ENCODE measurements at places on chromosomes 3 and 15.

DNA sequence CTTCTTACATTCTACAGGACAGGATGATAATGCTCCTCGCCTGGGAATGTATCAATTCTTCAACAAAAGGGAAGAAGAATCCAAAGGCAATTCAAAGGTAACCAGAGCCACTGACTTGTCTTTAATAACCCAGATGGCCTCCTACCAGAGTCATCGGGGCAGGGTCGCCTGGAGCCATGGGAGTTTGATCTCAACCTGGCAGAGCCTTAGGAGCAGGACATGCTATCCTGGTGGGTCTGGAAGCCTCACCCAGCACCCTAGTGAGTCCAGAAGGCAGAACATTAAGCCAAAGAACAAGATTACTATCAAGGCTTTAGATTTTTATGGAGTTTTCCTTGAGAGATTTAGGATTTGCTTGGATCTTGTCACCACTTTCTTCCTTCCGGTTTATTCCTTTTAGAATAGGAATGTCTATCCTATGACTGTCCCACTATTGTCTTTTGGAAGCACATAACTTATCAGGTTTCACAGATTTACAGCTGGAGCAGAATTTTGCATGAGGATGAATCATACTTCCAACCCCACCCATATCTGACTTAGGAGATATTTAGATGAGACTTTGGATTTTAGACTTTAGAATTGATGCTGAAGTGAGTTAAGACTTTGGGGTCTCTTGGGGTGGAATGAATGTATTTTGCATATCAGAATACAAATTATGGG, 330.3 kb upstream of the GOLIM4 start:
- no peak for DNase-seq

- DNase-seq: no peak
Observed at GRCh38 chr15:75091814-75092213, 68.4 kb downstream of the PPCDC start.

- DNase-seq: no peak
Observed at GRCh38 chr3:178223876-178224275, 312.4 kb upstream of the KCNMB2 start.

- DNase-seq: no peak
Observed at GRCh38 chr3:97662762-97663161, 101.8 kb upstream of the ARL6 start.

DNA sequence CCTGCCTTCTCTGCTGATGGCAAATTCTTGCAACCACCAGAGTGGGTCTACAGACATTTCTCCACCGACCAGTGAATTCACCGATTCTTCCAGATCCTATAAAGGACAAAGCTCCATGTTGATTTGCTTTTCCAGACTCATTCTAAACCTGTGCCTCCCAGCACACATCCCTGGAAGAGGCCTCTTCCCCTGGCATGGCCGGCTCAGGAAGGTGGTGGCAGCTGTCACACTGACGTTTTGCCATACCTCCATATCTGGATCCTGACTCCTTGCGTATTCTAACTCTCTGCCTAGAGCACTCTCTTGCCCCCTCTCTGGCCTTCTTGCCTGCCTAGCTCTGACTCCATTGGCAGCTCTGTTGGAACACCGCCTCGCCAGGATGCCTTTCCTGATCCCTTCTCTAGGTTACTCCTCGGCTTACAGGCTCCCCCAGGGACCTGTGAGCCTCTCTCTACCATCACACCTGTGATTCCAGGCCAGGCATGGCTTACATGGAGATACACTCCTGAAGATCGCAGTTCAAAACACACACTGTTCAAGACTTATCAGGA, 31.0 kb downstream of the SLCO2A1 start:
- DNase-seq: no peak

DNA sequence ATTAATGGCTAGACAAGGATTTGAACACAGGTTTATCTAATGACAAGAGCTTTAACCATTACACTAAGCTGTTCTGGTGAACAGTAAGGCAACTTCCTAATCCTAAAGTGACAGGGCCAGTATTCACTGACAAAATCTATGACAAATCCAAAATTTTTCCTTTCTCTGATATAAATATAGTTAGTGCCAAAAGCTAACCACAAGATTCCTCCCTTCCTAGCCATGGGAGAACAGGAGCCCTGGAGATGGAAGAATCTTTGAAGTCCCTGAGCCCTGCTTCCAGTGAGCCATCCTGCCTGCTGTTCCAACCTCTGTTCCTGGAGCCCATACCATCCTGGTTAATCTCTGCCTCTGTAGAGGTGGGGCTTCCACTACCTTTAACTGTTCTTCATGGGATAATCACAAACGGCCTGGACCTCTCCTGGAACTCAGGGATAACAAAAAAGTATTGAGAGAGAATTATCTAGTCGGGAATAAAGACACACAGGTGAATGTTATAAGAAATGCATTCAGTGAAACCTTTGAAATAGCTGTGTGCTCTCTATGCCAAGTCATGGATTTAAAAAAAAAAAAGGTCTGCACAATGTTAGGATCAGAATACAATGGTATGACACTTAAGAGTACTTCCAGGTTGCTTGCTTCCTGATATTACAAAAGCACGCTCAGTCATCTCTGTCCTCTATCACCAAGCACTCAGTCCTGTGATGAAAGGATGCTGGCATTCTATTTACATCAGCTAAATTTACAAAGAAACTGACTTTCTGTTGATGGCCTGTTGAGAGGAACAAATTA, 235.8 kb downstream of the SUCLG2 start:
- DNase-seq: no peak

GRCh38 chr15:41566121-41566885, 7.3 kb downstream of the TYRO3 start:
- no peak for DNase-seq

GRCh38 chr3:43999728-44000319, 241.9 kb upstream of the TOPAZ1 start:
- no peak for DNase-seq

DNA sequence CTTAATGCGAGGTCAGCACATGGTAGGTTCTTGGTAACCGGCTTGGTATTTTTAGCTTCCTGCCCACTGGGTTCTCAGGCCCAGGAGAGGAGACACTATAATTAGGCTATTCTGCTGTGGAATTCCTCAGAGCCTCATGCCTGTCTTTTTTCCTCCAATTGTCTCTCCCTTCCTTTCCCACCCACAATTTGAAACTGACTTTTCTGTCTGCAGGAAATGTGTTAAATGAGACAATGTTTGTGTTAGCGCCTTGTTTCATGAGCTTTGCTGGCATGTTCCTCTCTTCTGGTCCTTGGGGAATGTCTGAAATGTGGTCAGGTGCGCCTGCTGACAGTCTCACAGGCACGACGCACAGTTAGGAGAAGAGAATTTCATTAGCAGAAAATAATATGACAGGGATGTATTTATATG, 223.6 kb upstream of the CTNNB1 start:
- DNase-seq: no peak

GRCh38 chr3:69324362-69325025, 61.4 kb downstream of the FRMD4B start:
- no peak for DNase-seq

DNA sequence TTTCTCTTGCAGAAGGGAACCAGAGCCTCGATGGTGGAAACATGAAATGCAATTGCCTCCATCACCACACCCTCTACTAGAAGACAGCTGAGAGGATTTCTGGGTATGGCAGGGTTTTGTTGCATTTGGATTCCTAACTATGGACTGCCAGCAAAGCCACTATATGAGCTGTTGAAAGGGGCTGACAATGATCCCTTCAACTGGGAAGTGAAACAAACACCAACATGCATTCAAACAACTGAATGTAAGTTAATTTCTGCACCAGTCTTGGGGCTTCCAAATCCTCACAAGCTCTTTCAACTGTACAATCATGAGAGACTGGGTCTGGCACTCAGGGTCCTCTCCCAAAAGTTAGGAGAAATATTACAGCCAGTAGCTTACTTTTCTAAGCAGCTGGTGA, 116.7 kb upstream of the PLCL2 start:
- no peak for DNase-seq

DNA sequence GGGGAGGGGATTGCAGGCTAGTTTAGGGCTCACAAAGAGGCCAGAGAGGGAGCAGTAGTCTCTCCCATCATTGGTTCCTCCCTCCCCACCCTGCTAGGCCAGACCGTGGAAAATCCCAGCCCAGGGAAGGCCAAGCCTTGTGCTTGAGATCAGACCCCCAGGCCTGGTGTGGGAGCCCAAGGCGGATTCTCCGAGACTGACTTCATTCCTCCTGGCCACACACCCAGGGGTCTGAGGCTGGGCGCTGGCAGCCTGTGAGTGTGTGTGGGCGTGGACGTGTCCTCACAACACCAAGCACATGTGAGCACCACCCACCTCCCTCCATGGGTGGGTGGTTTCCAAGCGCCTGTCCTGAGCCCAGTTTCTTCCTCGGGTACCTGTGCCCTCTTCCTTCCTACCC, 4.1 kb downstream of the LOXL1 start:
- no peak for DNase-seq

DNA sequence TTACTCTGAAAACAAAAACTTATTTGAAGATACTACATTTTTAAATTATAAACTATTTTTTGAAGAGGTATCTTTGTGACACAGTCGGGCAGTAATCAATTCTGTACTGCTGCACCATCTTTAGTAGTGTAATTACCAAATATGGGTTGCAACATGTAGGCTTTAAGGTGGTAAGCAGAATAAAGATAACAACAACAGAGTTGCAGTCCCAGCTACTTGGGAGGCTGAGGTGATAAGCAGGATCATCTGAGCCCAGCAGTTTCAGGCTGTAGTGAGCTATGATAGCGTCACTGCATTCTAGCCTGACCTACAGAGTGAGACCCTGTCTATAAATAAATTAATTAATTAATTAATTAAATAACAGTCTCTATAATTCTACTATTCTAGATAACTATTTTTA, 6.0 kb downstream of the PLOD2 start:
- DNase-seq: no peak

DNA sequence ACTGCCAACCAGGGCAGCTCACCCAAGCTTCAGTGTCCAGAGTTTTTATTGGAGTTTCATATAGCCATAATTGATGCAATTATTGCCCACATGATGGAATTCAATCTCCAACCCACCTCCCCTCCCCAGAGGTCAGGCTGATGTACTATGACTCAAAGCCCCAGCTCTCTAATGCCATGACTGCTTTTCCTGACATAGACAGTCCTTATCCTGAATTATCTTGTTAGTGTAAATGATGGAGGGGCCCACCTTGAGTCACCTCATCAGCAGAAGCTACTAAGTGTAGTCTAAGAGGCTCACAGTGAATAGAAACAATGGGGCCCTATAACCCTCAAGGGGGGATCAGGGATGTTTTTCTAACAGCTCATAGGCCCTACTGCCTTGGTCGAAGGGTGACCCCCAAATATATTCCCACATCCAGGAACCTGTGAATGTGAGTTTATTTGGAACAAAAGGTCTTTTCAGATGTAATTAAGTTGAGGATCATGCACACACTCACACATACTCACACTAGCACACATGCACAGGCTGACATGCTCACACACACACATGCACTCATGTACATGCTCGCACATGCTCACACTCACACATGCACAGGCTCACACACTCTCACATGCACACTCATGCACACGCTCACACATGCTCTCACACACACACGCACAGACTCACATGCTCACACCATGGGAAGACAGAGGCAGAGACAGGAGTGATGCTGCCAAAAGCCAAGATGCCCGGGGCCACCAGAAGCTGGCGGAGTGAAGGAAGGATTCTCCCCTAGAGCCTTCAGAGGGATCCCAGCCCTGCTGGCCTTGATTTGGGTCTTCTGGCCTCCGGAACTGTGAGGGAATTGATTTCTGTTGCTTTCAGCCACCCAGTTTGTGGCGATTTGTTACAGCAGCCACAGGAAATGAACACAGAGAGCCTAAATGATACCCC, 131.2 kb upstream of the SMAD3 start:
- no peak for DNase-seq

GRCh38 chr15:51706926-51707608, 25.8 kb downstream of the SCG3 start:
- DNase-seq: no peak

DNA sequence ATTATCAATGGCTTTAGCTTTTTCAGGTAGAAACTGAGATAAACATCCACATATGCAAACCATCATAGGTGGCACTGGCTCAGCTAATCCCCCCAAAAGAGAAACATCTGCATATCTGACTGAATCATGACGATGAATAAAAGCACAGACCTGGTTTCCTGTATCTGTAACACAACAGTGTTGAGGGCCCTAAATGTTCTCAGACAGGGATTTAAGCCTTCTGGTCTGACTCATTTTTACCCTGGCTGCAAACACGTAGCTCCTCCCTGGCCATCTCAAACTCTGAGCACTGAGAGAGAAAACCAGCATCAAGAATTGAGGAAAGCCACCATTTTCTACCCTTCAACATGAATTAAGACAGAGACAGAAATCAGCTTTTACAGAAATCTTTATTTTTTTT, 35.2 kb downstream of the GLB1 start:
- no peak for DNase-seq

GRCh38 chr15:41480396-41481140, 13.1 kb upstream of the ITPKA start:
- no peak for DNase-seq

GRCh38 chr15:74725225-74725774, at the start of gene CYP1A1:
TSS of gene CYP1A1 (minus strand) at chr15:74725528. CDS start at chr15:74723097, 2,431 bp downstream.
- DNase-seq: peak; percentile 14

DNA sequence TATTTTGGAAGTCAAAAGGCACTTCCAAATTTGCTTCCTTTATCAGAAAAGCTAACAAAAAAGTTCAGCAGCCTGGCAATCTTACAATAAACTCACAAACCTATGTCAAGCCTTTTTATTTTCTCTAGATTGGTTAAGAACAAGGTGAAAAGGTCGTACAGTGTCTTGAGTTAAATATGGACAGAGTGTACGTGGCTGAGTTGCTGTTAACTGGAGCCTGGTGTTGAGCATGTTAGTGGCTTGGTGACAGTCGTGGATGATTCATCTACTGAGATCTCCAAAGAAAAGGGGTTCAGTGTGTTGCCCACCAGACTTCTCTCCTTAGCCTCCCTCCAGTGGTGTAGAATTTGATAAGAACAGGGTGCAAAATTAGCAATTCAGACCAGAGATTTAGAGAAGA, 89.7 kb downstream of the SSR3 start:
- DNase-seq: no peak

GRCh38 chr15:92922418-92923002, 22.4 kb downstream of the CHD2 start:
- no peak for DNase-seq

DNA sequence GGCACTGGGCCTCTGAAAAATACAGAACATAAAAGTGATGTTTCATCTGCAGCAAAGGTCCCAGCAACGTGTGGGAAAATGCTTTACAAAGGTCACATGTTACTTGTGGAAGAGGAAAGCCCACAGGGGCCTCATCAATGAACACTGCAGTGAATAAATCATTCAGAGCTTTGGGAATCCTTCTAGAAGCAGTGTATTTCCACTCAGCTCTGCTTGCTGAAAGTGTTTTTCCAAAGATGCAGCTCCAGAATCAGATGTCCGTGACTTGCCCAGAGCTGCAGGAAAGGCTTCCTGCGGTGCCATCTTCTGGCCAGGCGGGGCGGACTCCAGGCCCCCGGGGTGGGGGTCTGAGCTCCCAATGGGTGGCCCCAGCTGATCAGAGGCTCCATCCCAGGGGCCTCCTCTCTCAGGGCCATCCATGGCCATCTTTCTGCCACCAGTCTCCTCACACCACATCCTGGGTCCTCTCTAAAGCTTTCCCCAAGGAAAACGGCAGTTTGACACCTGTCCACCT, 81.5 kb downstream of the C3orf70 start:
- DNase-seq: no peak

- DNase-seq: no peak
Observed at GRCh38 chr3:128882719-128883118, 3.3 kb downstream of the ACAD9 start.

Measured in T-helper 9 cell (primary cell).